ENCODE measurements at places on chromosomes 3 and 15.

DNA sequence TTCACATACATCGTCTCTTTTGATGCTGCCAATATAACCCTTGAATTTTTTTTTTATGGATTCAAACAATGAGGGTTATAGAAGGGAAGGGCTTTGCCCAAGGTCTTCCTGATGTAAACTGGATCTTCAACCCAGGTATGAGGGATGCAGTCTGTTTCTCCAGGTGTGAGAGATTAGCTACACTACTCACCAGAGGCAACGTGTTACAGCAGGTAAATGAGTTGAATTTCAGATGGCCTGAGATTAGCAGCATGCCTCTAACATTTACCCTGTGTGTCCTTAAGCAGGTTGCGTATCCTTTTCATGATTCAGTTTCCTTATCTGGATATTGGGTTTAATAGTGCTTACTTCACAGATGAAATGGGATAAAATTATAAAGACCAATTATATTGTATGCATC lies 1.9 kb downstream of the RTP4 start:
- DNase-seq: no peak

DNA sequence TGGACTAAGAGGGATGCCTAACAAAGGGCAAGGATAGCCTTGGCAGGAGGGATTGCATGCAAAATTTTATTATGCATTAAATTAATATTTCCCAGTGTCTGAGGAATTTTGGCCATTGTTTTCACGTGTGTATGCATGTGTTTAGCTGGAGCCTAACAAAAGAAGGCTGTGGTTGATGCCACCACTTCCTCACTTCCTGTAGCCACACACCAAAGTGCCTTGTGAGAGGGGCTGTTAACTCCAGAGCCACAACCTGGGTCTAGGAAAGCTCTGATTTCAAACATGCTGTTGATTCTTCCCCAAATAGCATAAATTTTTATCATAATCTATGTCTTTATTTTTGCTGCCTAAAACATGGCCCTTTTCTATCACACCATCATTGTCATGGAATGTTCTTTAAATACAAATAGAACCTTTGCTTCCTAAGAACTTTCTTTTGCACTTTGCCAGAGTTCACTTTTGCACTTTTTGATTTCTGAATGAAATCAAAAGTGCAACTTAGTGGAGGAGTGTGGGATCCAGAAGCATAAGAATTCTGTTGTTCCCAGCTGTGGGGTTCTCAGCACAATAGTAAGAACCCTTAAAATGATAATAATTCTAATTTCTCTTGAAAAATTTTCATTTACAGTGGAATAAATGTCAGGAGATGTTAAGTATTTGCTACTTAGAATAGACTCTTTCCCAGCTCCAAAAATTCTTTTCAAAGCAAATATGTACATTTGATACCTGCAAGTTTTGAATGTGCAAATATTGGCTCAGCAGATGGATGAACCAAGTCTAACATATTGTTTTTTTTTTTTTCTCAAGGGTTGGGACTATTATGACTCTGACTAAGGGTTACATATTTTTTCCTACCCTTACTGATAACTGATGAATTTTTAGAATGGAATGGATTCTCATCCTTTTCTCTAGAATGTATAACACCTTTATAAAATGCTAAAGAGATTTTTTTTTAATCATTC lies 35.6 kb upstream of the SPTSSB start:
- DNase-seq: no peak

GRCh38 chr15:95127356-95127755 lies 896.0 kb downstream of the MCTP2 start:
- no peak for DNase-seq

DNA sequence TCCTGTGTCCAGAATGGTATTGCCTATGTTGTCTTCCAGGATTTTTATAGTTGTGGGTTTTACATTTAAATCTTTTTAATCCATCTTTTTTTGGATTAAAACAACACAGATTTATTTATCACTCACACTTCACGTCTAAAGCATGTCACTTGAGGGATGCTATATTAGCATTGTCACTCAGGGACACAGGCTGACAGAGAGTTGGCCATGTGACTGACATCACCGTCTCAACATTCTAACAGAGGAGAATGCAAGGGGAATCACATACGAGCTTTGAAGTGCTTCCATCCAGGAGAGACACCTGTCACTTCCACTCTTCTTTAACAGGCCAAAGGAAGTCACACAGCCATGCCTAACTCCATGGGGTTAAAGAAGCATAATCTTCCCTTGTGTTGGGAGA lies 204.6 kb upstream of the AZI2 start:
- DNase-seq: no peak

GRCh38 chr3:187918081-187918644 lies 172.9 kb upstream of the BCL6 start:
- DNase-seq: no peak

- DNase-seq: no peak
These were observed 4.6 kb downstream of the ALAS1 start for GRCh38 chr3:52202384-52203077.

- no peak for DNase-seq
These were observed 29.0 kb downstream of the ABHD6 start for GRCh38 chr3:58266577-58266976.

- no peak for DNase-seq
These were observed 77.7 kb downstream of the CEP63 start for GRCh38 chr3:134563601-134564000.

DNA sequence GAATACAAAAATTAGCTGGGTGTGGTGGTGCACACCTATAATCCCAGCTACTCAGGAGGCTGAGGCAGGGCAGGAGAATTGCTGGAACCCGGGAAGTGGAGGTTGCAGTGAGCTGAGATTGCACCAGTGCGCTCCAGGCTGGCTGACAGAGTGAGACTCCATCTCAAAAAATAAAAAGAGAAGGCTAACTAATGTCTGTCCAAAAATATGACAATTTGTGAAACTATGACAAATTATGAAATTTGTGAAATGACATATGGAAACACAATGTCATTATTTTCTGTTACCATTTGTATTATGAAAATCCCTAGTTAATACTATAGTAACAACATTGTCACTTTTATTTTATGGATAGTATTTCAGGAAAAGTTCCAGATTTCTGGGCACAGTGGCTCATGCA lies 1306.3 kb upstream of the EPHA6 start:
- no peak for DNase-seq

DNA sequence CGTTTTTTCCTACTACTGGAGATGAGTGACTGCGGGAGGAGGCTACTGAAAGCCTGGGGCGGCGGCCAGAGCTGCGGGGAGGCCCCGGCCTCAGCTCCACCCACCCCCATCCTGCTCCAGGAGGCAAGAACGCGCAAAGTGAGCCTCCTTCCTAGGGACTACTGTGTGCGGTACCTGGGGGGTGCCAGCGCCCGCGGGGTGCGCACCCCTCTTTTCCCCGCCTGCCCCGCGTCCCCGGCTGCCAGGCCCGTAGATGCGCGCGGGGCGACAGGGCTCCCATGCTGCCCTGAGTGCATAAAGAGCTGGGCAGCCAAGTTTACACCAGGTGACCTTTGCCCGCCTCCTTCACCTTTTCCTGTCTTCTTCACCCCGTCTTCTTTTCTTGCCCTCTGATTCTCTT lies 2.5 kb upstream of the USF3 start:
- DNase-seq: no peak

GRCh38 chr3:38311476-38311875 lies 29.4 kb downstream of the SLC22A14 start:
- DNase-seq: no peak

DNA sequence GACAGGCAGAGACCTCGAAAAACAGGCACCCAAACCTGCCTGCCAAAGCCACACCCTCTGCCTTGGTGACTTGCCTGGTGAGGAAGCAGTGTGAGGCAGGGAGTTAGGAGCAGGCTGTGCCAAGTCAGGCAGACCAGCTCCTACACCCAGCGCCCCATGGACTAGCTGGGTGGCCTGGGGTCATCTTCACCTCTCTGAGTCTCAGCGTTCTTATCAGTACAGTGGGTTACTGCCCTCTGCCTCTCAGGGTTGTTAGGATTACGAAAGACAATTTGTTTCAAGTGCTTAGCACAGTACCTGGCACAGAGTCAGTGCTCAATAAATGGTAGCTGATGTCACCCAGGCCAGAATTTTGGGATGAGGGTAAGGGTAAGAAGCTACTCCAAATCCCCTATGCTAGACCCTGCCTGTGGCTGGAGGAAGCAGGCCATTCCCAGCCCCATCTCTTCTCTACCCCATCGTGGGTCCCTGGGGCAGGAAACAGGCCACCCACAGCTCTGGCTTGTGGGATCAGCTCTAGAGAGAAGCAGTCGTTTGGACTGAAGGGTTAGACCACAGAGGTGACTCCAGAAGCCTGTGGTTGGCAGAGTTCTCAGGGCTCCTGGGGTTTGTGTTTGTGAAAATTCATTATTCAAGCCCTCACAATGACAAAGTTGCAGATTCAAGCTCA lies 10.1 kb downstream of the SLC51B start:
- no peak for DNase-seq

DNA sequence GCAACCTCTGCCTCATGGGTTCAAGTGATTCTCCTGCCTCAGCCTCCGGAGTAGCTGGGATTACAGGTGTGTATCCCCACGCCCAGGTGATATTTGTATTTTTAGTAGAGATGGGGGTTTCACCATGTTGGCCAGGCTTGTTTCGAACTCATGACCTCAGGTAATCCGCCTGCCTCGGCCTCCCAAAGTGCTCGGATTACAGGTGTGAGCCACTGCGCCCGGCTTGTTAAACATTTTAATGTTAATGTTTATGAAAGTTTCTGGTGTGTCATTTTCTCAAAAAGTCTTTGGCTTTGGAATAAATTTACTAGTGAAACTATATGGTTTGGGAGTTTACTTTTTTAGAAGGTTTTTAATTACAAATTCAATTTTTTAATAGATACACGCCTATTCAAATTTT lies 698.8 kb downstream of the MECOM start:
- DNase-seq: no peak

DNA sequence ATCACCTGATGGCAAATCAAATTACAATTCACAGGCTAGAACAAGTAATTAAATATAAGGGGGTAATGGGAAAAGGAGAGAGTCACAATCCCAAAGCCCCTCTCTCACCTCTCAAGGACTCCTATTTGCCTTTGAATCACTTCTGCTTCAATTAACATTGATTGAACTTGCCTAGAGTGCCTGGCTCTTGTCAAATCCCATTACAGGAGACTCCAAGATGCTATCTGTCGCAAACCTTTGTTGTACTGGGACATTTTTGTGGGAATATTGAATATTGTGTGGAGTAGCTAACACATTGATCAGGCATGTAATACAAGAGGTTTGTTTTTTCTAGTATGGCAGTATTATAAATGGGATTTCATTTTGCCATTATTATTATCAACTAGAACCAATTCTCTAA lies 412.8 kb upstream of the AZI2 start:
- no peak for DNase-seq

DNA sequence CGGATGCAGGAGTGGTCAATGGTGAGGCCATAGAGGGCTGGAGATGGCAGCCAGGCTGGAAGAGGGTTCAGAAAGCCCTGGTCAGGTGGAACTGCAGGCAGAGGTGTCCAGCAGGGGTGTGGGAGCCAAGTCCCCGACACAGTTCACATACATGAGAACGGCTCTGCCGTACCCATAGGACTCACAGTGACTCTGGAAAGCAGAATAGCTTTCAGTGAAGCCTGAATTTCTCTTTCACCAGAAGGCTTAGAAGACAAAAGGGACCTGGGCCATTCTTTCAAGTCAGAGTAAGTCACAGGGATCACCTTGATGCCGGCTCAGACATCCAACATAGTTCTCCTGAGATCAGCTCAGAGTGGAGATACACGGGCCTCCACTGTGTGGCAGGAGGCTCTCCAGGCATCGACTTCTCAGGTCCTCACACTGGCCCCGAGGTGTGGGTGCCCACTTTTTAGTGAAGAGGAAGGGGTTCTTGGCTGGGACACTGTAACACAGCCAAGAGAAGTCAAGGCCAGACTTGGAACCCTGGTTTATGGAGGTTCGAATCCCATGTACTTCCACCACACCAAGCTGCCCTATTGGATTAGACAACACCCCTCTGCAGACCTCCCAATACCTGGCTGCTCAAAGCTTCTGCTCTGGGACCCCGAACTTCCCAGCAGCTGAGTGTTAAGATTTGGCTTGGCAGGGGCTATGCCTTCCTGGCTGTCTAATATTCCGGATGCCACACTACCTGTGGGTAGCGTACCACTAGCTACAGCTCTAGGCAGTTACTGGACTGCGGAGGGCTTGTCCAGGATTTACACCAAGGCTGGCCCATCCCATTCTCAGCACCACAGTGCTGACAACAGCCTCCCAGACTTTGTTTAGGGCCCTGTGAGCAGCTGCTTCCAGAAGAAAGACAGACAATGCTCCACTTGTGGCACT lies 40.4 kb upstream of the RAB6B start:
- DNase-seq: peak; percentile 27

DNA sequence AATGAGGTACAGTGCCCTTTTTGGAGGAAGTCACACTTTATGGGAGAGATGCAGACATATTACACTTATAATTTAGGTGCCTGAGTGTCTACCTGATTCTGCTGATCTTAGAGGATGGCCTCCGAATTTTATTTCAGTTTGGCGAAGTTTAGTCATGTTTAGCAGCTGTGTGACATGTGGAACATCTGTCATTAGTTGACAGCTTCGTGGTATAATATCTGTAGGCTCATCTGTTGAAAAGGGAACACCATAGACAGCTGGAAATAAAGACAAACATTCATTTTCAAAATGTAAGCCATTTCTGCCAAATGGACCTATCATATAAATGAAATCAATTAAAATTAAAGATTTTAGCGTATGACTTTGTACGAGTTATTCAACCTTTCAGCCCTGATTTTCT lies 165.4 kb downstream of the CFAP20DC start:
- no peak for DNase-seq

GRCh38 chr3:1326546-1326945 lies 233.7 kb downstream of the CNTN6 start:
- no peak for DNase-seq

GRCh38 chr15:69973102-69973714 lies 124.5 kb downstream of the TLE3 start:
- no peak for DNase-seq

DNA sequence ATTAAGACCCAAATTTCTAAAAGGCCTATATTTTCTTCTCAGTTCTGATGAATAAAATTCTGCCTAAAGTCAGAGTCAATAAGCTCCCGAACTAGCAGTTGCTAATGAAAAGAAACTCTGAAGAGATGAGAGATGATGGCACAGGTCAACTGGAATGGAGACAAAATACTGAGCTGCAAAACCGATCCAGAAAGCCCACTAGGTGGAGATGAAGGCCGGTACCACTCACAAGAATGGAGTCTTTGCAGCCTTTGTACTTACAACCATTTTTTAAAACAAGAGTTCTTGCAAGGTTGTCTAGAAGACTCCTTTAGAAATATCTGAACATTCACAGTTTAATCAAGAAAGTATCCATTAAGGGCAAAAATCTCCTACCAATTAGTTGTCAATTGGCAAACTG lies 119.9 kb upstream of the TJP1 start:
- no peak for DNase-seq

DNA sequence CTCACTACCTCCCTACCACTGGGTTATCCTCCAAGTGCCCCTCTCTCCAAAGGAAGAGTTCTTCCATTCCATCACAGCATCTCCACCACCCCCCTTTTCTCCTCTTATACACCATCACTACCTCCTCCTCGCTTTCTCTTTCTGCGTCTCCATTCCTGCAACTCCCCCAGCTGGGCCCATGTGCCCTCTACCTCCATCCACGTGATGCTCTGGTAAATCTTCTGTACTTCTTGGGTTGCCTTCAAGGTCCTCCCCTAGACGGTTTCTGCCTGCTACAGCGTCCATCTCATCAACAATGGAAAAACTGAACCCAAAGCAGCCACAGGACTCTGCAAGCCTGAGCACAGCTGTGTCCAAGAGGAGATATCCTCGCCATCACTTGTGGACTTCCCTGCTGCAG lies 129.5 kb upstream of the SLCO3A1 start:
- no peak for DNase-seq
